ENCODE measurements at places on chromosomes 12 and 14.

DNA sequence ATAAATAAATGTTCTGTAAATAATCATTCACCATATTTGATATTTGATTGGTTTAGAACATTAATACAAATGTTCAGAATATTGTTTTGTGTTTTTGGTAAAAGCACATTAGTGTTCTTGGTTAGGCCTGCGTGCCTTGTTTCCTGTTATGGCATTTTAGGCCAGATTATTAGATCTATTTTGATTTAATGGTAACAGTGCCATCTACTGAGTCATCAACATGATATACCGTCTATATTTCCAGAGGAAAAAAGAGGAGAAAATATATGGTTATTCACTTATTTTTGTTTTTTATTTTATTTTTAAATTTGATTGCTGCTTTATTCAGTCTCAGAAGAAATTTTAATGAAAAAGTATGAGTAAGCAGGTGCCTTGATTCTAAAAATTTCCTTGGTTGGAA lies 60.3 kb downstream of the GPHN start:
- DNase-seq = no peak

- no peak for DNase-seq
Measured at GRCh38 chr12:89665556-89665955, 43.1 kb downstream of the ATP2B1 start.

GRCh38 chr12:3317841-3318501 lies 173.0 kb upstream of the PRMT8 start:
- DNase-seq = no peak

DNA sequence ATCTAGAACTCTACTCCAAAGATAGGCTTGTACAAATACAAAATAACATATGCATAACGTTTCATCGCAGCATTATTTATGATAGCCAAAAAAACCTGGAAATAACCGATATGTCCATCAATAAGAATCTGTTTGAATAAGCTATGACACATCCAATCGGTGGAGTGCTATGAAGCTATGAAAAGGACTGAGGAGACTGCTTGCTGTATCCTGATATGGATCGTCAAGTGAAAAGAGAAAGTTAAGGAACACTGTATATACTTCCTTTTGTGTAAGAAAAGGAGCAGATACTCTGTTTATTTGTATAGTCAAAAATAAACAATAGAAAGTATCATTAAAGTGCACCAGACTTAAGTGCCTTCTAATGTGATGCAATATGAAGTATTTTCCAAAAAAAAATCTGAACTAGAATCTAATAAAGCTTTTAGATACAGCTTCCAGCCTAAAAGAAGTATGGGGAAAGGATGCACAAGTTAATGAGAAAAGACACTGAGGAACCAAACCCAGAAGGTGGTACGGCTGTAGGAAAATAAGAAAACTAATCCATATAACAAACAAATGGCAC lies 645 bp upstream of the KLHDC1 start:
- DNase-seq = no peak

DNA sequence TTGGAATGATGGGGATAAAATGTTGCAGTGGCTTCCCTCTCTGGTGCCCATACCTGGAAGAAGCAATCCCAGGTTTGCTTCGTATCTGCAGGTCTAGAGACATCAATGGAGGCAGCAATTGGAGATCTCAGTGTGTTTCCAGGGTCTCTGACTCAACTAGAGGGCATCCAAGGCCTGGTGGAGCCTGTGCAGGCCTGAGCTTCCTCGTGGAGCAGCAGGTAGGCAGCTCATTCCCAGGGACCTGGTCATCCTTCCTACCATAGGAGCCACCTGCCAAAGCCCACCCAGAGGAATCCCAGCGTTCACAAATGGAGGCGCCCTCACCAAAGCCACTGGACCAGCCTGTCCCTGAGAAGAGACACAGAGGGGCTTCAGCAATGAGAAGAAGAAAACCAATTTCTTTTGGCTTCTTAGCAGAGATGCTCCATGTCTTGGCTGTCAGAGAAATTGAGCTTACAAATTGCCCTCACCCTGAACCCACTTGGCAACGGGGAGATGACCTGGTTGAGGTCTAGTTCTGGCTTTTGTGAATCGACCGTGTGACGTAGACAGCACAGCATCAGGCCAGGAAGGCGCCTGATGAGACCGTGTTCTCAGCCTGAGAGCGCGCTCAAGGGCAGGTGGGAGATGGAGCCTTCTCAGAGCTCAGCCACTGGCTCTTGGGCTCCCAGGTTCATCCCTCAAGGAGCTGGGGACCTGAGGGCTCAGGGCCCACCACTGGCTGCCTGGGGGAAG lies 283.6 kb downstream of the DPF3 start:
- no peak for DNase-seq

DNA sequence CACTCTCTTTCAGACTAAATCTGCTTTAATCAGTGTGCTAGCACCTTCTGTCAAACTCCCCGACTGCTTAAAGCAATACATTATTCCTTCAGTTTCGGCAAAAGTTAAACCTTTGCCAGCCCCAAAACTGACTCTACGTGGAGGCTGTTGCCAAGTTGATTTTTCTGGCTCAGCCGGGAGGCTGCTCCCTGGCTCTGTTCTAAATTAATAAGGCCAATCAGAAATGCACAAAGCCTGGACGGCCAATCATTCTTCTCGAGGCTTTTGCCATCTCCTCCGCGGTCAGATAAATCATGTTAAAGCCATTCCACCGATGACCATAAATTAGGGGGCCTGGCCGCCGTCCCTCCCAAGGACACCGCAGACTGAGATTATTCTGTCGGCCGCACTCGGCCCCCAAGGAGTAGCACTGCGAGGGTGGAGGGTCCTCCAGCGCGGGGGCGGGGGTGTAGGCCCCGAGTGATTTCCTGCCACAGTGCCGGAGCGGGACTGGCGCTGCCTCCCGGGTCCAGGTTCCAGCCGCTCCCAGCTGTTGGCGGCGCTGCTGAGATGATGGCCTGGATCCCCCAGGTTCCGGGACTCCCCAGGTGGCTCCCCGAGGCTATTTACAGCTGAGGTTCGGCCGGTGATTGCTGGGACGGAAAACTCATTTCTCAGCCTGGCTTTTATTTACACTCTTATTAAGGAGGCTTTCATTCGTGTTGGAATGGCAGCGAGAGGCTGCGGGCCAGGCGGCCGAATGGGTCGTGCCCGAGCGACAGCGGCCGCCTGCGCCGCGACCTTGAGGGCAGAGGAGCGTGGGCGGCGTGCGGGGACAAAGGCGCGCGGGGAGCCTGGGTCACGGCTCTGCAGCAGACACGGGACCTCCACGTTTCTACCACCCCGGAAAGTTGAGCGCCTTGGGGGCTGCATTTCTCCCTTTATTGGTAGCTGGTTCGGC lies 165.1 kb downstream of the MON2 start:
- peak; percentile 82 for DNase-seq

DNA sequence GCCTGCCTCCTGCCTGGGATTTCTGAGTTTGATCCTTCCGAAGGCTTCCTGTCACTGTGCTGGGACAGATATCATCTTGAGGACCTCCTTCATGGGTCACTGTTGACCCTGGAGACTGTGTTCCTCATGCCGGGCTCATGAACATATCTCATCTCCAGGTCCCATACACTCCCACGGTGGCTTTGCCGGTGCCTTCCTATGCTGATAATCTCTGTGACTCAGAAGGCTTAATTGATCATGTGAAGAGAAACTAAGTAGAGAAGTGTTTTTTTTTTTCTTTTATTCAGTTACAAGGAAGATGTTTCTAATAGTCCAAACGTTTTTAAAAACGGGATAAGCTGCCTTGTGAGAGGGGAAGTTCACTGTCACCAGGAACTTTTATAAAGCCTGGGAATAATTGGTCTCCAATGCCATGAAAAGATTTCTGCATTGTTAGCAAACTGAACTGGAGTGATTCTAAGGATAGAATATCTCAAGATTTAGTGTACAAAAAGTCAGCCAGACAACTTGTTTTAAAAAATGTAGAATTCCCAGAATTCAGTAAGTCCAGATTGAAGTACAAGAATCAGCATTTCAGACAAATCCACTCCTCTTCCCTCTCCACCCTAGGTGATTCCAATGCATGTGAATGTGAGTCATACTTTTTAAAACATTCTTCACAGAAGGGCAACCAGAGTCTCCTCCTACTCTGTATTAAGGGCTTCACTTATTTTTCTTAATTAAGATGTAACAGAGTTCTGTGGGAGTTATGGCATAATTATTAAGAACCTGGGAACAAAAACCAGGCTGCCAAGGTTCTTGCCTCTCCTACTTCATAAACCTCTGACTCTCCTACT lies 139.8 kb upstream of the LGR5 start:
- no peak for DNase-seq

- DNase-seq = no peak
Measured at GRCh38 chr12:25472453-25472852, 80.6 kb downstream of the LMNTD1 start.

DNA sequence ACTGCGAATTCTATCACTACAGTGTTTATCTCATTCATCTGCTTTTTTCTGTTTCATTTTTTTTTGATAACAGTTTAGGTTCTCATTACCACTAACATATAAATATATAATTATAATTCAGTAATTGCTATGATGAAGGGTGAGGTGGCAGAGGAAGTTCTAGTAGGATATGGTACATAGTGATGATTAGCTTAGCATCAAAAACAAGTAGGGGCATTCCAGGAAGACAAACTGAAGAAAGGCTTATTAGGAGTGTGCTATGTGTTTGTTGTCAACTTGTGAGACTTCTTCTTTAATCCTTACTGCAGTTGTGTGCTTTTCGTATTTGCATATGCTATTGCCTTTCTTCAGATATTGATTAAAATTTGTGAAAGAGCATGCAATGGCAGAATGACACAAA lies 20.6 kb downstream of the FUT8 start:
- no peak for DNase-seq

- no peak for DNase-seq
Measured at GRCh38 chr14:91232603-91233002, 11.9 kb downstream of the GPR68 start.

DNA sequence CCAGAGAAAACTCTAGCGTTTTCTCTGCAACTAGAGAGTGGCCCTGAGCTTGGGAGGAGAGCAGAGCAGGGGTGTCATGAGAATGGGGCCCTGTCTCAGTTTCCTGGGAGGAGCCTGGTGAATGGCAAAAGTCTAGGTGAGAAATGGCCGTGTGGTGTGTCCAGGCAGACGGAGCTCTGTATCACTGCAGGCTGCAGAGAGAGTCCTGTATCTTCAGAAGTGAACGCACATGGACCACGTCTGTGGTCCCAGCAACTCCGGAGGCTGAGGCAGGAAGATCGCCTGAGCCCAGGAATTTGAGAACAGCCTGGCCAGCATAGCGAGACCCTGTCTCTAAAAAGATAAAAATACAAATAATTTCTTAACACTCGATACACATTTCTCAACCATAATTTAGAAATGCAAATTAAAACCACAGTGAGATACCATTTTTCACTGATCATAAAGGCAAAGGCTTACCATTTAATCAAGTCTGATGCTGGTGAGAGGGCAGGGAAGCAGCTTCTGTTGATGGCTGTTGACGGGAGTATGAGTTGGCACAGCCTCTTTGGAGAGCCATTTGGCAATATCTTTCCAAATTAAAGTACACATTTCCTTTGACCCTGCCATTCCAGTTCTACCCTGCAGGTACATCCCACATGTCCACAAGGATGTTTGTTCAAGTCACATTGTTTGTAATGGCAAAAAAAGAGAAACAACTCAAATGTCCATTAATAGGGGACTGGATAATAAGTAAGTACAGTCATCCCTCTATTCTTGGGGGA lies 51.0 kb downstream of the NFKBIA start:
- no peak for DNase-seq

Measured in NCI-H345 (cell line).